ENCODE measurements at places on chromosomes 1 and 21.
A peak's percentile ranks its signal among the peaks of the same experiment; 100 is the strongest.

- DNase-seq = no peak
Measured at GRCh38 chr1:182909578-182909977, 43.4 kb downstream of the SHCBP1L start.

DNA sequence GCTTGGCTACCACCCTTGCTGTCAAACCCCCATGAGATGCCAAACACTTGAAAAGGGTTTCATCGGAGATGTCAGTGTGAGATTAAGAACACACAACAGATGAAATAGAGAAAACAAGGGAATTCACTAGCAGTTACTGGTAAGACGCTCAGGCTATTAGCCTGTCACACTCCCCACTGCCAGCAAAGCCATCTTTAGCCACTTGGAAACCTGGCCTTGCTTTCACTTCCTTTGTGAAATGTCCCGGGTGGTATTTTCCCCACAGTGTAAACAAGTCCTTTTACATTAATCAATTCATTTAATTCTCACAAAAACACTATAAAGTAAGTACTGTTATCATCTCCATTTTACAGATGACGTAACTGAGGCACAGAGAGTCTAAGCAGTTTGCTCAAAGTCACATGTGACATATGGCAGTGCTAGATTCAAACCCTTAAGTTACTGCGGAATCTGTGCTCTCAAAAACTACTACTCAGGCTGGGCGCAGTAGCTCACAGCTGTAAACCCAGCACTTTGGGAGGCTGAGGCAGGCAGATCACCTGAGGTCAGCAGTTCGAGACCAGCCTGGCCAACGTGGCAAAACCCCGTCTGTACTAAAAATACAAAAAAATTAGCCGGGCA is 32.7 kb upstream of the KHDRBS1 start:
- no peak for DNase-seq

DNA sequence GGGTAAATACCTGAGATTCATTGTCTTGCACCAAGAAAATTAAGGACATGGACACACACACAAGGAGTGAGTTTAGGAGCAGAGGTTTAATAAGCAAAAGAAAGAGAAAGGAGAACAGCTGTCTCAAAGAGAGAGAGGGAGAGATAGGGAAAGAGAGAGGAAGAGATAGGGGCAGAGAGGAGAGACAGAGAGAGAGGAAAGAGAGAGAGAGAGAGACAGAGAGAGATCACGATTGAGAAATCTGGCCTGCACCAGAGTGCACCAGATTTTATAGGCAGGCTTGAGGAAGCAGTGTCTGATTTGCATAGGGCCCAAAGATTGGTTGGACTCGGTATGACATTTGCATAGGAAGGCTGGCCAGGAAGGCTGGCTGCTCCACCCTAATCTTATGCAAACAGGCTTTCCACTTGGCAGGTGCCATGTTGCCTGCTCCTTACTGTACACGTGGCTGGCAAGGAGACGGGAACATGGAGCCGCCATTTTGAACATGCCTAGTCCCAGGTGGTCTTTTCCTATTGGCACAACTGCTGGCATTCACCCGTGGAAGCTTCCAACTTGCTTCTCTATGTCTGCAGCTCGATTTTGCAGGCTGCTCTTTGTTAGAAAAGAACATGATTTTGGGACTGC is 419.9 kb downstream of the ZP4 start:
- peak; percentile 75 for DNase-seq

- no peak for DNase-seq
Measured at GRCh38 chr1:245762396-245762910, 607.7 kb downstream of the KIF26B start.

All from NCI-H2171 (cell line).